ENCODE measurements at places on chromosomes 5 and 9.

GRCh38 chr9:12980085-12980851, 205.4 kb downstream of the LURAP1L start:
- DNase-seq, result no peak

DNA sequence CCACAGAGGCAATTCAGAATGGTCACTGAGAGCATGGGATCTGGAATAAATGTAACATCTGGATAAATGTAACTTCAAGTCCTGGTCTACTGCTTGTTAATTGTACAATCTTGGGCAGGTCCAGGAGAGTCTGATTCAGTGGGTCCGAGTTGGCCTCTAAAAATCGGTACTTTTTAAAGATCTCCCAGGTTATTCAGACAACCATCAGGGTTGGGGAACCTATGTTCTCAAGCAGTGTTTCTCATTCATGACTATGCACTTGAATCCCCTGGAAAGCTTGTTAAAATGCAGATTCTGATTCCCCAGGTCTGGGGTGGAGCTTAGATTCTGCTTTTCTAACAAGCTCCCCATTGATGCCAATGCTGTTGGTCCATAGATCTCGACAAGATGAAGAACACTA, 14.8 kb downstream of the ANXA1 start:
- DNase-seq, result no peak

GRCh38 chr5:116652903-116653302, 78.3 kb upstream of the SEMA6A start:
- DNase-seq, result peak; percentile 55

DNA sequence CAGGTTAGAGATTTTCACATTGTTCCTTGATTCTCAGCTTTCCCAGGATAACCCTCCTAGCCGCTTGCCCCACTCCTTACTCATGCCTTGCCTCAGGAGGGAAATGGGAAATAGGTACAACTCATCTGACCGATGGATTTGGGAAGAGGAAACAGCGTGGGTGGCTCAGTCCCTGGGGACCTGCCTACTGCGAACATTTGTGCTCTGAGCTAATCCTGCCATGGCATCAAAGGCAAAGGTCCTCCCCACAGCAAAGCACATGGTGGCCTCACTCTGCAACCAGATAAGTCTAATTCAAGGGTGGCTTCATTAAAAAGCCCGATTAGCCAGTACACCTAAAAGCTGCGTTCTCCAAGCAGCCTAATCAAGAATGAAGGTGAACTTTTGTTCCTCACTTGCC, 82.4 kb upstream of the ADRA1B start:
- no peak for DNase-seq

GRCh38 chr5:134149571-134150303, 27.0 kb downstream of the SKP1 start:
- peak; percentile 57 for DNase-seq

- DNase-seq, result no peak
Measured at GRCh38 chr5:14675865-14676300, 11.4 kb downstream of the OTULIN start.

DNA sequence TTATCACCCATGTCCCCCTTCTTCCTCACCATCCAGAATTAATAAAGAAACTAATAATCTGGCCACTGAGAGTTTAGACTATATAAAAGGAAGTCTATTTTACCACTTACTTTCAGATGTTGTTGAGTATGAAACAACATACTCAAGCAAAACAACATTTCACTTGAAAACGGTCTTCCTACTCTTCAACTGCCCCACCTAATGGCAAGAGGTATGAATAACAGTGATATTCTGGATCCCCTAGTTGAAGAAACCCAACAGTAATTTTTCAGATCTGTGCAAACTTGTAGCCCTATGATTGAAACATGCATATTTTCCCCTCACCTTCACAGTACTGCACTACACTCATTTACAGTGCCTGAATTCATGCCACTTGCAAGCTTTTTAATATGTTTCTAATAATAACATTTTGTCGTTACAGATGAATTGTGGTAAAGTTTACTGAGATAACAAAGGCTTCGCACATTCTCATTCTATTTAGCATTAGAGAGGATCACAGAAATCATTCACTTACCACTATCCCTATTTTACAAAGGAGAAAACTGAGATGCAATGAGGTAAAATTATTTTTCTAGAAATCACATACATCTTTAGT, 267.9 kb upstream of the PDE4D start:
- DNase-seq, result no peak

- no peak for DNase-seq
Measured at GRCh38 chr9:98502976-98503325, 205.8 kb downstream of the GABBR2 start.

DNA sequence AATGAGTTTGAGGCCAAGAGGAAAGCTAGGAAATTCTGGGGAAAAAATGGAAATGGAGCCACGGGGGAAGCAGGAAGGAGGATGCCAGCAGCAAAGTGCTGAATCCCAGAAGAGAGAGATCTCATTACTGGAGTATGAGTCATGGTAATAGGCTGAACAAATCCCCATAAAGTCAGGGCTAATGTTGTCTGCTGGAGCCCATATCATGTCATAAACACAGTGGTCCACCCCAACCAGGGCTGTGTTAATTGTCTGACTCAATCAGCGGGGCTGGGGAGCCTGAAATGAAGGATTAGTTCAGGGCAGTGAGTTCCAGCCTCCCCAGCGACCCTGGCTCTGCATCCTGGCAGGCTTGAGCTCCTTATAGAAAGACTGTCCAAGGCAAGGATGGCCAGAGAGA, 68.8 kb downstream of the TLR4 start:
- no peak for DNase-seq

DNA sequence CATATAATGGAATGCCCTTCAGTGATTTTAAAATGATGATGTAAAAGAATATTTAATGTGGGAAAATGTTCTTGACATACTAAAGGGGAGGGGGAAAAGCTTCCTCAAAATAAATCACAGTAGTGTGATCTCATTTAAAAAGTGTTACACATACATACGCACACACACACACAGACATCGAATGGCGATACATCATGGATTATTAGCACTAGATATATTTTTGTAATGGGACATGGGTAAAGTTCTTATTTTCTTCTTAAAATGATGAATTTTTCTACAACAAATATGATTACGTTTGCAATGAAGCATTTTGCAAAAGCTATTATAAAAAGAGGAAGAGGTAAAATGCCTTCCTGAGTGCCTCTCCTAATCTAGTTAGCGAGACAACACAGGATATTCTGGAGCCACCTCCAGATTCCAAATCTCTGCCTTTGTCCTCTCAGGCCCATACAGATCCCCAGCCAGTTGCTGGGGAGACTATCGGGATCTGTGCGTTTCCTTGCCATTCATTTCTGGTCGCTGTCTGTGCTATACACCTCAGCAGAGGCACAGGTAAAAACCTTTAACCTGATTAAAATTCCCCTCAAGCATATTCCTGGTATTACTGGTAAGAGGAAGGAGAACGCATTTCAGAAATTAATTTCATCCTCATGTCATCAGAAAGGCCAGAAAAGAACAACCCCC, 69.6 kb downstream of the SLC28A3 start:
- no peak for DNase-seq

DNA sequence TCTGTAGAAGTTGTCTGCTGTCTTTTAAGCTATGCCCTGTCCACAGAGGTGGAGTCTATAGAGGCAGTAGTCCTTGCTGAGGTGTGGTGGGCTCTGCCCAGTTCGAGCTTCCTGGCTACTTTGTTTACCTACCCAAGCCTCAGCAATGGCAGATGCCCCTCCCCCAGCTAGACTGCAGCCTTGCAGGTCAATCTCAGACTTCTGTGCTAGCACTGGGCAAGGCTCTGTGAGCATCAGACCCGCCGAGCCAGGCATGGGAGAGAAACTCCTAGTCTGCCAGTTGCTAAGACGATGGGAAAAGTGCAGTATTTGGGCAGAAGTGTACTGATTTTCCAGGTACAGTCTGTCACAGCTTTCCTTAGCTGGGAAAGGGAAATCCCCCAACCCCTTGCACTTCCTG, 694.1 kb upstream of the CDH6 start:
- no peak for DNase-seq

GRCh38 chr5:173796721-173797495, 91.2 kb upstream of the CPEB4 start:
- DNase-seq, result no peak

Measured in midbrain (tissue), 1 donor.